ENCODE measurements at places on chromosomes 6 and 20.

GRCh38 chr6:116616737-116617053 is 416 bp downstream of the RSPH4A start:
- H3K36me3 ChIP-seq, result no peaks in the 10 kb centered on the region
- H3K4me3 ChIP-seq, result peak overlapping the region; percentile 66
- no peak overlapping the region for H3K27ac ChIP-seq
- peaks cover 3% of the 10 kb centered on the region for H3K4me1 ChIP-seq
- no peak for DNase-seq
- H3K27me3 ChIP-seq, result no peaks in the 10 kb centered on the region

GRCh38 chr6:161459008-161459615 is 185.3 kb upstream of the AGPAT4 start:
- no peaks in the 10 kb centered on the region for H3K27me3 ChIP-seq
- H3K4me1 ChIP-seq, result no peaks in the 10 kb centered on the region
- H3K4me3 ChIP-seq, result no peak overlapping the region

DNA sequence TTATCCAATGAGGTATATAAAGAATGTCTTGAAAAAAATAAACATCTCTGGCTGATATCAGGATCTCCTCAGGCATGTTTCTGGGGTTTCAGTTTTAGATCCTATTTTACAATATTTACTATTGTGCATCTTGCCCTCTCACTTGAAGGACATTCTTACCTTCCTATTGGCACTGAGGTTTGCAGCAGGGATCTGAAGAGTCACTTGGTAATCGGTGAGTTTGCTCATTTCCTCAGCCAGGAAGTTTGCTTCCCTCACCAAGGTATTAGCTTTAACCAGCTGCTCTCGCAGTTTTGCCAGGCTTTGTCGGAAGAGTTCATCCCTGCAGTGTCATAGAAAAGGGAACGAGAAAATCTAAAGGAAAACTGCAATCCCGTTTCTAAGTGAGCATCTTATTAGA is 101.9 kb upstream of the NUP153 start:
- no peaks in the 10 kb centered on the region for H3K4me1 ChIP-seq
- peaks cover 31% of the 10 kb centered on the region for H3K36me3 ChIP-seq
- H3K27me3 ChIP-seq, result no peaks in the 10 kb centered on the region
- no peak overlapping the region for H3K27ac ChIP-seq
- H3K4me3 ChIP-seq, result no peak overlapping the region

DNA sequence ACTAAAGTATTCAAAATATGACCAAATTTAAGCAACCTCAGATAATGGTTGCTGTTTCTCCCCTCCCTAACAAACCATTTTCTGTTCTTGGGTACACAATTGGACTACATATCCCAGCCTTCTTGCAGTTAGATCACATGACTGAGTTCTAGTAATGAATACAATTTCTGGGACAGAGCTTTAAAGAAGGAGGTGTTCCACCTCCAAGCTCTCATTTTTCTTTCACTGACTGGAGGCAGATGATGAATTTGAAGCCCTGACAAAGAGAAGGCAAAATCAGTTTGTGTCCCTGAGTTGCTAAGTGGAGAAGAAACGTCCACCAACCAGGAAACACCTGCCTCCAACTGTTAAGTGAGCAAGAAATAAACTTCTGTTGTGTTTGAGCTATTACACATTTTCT is 117.2 kb downstream of the LCA5 start:
- H3K27ac ChIP-seq, result no peak overlapping the region
- H3K4me1 ChIP-seq, result no peaks in the 10 kb centered on the region

GRCh38 chr6:32937230-32937633 is 3.6 kb downstream of the HLA-DMB start:
- no peaks in the 10 kb centered on the region for H3K27me3 ChIP-seq
- no peak overlapping the region for H3K4me3 ChIP-seq
- no peaks in the 10 kb centered on the region for H3K4me1 ChIP-seq
- no peaks in the 10 kb centered on the region for H3K36me3 ChIP-seq
- no peak for DNase-seq
- no peak overlapping the region for H3K27ac ChIP-seq
